Cardiac muscle cell (in vitro differentiated cells and primary cell): ENCODE measurements at places on chromosomes 1 and 21.

DNA sequence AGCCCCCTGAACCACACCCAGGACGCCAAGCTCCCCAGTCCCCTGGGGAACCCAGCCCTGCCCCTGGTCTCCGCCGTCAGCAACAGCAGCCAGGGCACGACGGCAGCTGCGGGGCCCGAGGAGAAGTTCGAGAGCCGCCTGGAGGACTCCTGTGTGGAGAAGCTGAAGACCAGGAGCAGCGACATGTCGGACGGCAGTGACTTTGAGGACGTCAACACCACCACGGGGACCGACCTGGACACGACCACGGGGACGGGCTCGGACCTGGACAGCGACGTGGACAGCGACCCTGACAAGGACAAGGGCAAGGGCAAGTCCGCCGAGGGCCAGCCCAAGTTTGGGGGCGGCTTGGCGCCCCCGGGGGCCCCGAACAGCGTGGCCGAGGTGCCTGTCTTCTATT lies 42.7 kb upstream of the ARHGEF16 start:
- no peak for DNase-seq

GRCh38 chr1:32274646-32275340 lies 17.1 kb upstream of the HDAC1 start:
- no peak for DNase-seq

GRCh38 chr21:35390013-35390776 lies 341.1 kb upstream of the RUNX1 start:
- DNase-seq: no peak

GRCh38 chr1:119294722-119295121 lies 73.9 kb upstream of the HAO2 start:
- DNase-seq: no peak

GRCh38 chr1:84264961-84265360 lies 36.5 kb upstream of the SAMD13 start:
- DNase-seq: no peak

DNA sequence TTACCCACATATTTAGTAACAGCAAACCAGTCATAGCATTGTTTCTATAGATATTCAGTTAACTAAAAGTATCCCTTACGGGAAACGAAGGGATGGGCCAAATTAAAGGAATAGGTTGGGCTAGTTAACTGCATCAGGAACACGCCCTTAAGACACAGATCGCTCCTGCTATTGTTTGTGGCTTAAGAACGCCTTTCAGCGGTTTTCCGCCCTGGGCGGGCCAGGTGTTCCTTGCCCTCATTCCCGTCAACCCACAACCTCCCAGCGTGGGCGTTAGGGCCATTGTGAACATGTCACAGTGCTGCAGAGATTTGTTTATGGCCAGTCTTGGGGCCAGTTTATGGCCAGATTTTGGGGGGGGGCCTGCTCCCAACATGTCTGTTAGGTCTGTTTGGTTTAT lies 14.7 kb downstream of the TNFRSF18 start:
- no peak for DNase-seq

DNA sequence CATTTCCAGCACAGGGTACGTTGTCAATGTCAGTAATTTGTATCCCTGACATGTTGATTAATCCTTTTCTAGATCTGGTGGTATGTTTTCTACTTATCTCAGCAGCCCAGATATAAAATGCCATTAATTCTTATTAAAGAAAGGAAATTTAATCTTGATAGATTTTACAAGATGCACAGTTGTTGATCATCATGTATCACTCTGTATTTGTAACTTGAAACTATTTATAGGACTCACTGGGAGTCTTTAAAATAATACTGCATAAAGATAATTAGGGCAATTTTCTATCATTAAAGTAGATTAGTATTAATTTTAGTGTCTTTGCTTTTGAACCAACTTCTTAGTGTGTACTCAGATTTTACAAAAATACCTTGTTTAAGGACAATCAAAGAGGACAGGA lies 84.9 kb downstream of the GREM2 start:
- DNase-seq: no peak

DNA sequence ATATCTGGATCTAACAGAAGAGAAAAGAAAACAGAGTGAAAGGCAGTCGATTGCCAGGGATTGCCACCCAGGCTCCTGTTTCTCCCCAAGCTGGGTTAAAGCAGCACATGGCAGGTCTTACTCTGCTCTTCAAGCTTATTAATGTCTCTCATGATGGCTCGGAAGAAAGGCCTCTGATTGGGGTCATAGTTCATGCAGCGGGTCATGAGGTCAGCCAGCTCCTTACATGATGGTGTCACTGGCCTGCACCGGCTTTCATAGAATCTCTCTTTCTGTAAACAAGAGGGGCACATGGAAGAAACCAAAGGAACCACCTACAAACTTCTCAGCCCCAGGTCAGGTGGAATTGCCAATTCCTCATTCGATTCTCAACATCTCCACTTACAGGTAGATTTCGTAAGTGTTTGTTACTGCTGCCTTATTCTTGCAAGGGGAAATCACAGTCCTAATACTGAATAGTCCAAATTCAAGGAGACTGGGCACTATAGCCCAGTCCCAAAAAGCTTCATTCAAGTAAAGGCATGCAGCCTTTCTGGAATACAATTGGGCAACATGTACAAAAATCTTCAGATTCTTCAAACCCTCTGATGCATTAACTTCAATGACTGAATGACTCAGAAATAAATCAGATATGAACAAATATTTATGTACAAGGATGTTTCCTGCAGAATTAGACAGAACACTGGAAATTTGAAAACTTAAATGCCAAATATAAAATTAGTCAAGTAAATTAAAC lies 96.6 kb downstream of the RAVER2 start:
- DNase-seq: no peak

DNA sequence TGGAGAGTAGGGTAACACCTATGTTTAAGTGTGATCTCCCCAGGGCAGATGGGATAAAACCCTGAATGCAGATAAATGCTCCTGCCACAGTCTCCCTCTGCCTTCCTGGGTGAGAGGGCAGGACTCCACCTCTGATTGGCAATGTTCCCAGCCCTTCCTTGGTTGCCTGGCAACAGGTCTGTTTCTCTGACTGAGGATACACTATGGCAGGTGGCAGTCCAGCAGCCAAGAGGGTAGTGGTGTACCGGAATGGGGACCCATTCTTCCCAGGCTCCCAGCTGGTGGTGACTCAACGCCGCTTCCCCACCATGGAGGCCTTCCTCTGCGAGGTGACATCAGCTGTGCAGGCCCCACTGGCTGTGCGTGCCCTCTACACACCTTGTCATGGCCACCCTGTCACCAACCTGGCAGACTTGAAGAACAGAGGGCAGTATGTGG lies at the start of gene DCDC2B:
TSS of gene DCDC2B (plus strand) at position 199 of the 438 bp plus-strand sequence. CDS start at position 204, 5 bp downstream.
- no peak for DNase-seq

DNA sequence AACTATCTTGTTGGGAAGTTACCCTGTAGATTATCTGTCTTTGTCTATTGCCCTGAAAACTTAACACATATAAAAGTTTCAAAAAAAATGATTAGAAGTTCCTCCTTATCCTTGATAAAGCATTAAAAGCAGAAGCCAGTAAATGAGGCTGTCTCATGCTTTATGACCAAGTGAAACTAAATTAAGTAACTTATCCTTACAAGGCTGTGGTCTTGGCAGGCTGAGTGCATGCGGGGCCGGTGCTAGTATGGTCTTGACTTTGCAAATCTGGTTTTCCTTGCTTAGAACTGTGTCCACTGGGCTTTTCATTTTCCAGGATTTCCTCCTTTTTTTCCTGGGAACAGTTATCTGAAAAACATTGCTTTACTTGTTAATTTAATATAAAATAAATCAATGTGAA lies 43.1 kb downstream of the PCNX2 start:
- DNase-seq: peak; percentile 29

GRCh38 chr1:37325010-37325409 lies 149.4 kb upstream of the ZC3H12A start:
- DNase-seq: no peak

- DNase-seq: no peak
Observed at GRCh38 chr1:158191299-158191698, 10.6 kb downstream of the CD1D start.

GRCh38 chr1:93629101-93630059 lies 52.3 kb downstream of the BCAR3 start:
- DNase-seq: peak; percentile 88

DNA sequence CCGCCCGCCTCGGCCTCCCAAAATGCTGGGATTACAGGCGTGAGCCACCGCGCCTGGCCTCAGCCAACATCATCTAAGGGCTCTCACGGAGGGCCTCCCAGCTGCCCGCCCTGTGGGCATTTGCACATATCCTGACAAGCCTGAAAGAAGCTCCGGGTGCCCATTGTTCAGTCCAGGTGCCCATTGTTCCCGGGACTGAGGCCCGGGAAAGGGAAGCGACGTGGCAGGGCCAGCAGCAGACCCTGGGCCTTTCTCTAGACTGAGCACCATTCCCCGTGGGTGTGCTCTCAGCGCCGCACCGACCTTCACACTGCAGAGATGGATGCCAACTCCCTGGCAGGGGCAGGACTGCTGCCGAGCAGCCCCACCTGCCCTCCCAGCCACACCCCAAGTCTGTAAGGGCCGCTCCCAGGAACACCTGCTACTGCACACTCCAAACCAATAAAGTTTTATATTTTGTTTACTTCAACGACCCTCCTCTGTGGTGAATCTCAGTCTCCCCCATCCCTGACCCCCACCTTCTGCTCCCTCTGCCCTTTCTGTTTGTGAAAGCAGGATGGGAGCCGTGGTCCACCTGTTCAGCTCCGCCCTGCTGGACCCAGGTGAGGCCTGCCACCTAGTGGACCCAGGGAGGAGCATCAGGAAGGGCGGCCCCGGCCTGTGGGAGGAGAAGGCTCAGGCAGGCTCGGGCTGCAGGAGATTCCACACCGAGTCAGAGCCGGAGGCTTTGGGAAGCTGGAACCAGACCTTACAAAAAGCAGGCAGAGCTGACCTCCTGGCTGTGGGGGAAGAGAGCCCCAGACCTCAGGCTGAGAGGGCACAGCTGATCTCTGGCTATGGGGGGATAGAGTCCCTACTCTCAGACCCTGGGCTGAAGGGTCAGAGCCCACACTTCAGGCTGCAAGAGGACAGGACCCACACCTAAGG lies 1.1 kb upstream of the TMEM82 start:
- peak; percentile 80 for DNase-seq

DNA sequence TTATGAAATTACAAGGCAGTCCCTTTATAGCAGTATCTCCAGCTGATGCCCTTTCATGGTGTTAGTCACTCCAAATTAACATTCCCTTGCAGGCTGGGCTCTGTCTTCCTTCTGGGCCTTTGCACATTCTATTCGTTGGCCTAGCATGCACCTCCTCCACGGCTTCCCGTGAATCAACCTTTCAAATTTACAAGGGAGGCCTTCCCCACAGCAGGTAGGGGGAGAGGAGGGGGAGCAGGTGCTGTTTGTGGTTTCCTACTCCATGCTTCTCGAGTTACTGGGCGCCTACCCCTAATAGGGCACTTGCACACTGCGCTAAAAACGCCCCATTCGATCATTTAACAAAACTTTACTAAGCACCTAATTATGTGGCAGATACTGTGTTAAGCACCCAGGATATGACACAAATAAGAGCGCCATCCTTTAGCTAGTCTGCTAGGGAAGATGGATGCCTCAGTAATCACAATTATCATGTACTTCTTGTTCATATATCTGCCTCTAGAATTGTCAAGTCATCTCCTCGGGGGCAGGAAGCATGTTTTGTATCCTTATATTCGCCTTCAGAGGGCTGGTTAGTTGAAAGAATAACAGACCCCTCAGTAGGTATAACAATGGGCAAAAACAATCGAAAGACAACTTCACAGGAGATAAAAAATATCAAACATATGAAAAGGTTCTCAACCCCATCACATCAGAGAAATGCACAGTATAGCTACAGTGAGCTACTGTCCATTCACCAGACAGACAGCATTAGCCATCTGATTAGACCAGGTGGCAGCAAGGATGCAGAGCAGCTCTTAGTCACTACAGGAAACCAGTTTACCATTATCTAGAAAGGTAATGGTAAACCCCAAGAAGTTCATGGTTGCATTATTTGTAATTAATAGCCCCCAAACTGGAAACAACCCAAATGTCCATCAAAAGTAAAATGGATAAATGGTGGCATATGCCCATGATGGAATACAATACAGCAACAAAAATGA lies 1.7 kb upstream of the ADAR start:
- no peak for DNase-seq

DNA sequence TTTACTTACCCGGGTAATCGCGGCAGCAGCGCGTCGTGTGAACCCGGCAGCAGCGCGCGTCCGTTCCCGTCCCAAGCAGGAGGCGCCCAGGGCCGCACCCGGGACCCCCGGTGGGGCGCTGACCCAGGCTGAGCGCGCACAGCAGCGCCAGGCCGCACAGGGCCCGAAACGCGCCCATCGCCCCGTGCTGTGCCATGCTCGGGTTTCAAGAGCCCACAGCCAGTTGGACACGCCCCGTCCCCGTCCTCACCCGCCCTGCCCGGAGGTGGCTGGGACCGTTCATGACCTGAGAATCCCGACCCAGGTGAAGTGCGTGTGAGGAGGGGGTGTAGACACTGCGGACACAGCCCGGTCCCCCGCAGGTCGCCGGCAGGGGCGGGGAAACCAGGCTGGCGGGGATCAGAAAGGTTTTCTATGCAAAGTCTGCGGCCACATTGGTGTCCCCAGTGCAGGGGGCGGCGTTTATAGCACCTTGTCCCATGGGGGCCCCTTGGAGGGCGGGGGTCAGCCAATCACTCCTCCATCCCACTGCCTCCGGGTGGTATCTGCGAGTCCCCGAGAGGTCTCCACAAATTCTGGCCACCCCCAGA lies at the start of gene TNFRSF18:
TSS of gene TNFRSF18 (minus strand) at position 217 of the 590 bp plus-strand sequence. CDS start at position 196, 21 bp downstream.
- DNase-seq: peak; percentile 62
